ENCODE measurements at places on chromosomes 16 and 17.

DNA sequence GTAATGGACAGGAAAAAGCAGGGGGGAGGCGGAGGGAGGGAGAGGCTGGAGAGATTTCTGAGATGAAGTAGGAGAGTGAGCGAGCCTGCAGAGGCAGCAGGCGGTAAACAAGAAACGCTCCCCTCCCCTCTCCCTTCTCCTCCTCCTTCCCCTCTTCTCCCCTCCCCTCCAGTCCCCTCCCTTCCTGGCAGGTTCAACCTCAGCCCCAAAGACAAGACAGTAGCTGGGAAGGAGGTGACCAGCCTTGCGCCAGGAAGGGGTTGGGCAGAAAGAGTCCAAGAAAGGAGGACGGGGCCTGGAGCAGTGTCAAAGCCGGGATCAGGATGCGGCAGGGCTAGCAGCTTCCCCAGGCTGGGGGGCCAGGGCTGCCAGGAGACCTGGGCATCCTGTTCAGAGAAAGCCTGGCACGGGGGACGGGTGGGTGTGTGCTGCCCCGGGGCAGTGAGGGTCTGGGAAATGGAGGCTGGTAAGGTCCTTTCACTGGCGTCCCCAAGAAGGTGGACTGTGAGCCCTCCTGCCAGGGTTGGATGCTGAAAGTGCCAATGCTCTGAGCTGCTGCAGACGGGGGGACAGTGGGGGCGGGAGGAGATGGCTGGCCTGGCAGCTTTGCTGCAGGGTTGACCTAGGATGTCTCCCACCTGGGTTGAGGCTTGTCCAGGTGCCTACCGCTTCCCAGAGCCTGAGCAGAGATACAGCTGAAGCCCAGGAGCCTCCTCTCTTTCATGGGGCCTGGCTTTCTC is 261.6 kb upstream of the TNRC6C start:
- DNase-seq = no peak

GRCh38 chr16:53773150-53773846 is 69.3 kb downstream of the FTO start:
- DNase-seq = no peak

DNA sequence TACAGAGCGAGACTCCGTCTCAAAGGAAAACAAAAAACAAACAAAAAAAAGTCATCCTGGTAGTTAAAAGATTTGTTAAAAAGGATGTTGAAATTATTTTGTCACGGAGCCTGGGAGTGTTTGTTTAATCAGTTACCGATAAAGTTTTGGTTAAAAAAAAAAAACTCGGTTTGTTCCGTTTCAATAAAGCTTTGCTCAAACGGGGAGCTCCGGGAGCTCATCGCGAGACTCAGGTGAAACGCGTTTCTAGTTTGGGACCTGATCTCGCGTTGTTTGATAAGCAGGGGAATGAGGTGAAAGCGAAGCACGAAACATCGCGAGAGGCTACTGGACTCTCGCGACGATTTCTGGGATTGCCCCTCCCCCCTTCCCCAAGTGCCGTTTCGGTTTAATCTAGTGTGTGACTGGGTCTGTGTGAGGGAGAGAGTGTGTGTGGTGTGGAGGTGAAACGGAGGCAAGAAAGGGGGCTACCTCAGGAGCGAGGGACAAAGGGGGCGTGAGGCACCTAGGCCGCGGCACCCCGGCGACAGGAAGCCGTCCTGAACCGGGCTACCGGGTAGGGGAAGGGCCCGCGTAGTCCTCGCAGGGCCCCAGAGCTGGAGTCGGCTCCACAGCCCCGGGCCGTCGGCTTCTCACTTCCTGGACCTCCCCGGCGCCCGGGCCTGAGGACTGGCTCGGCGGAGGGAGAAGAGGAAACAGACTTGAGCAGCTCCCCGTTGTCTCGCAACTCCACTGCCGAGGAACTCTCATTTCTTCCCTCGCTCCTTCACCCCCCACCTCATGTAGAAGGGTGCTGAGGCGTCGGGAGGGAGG is at the start of gene CDK12:
Gene CDK12, plus strand, starts transcription at position 374 of the 813 bp plus-strand sequence. CDS start 586 bp downstream, outside the sequence.
- peak; percentile 91 for DNase-seq

DNA sequence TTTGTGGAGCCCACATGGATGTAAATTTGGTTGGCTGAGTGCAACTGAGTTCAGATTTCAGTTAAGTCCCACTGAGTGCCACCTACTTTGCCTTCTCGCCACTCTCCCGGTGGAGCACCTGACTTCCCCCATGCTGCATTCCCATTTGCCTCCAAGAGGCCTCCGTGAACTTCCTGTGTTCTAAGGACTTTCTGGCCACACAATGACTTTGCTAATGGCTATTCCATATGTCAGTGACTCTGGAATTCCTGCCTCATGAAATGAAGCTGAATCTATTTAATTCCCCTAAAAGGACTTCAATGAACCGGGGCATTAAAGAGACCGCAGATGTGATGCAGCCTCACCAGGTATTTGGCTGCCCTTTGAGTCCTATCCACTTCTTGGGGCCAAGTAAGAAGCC is 29.9 kb downstream of the ABCC12 start:
- DNase-seq = no peak

- DNase-seq = no peak
Observed at GRCh38 chr17:72578817-72579470, 458.1 kb downstream of the SOX9 start.

GRCh38 chr17:48068491-48068961 is 20.4 kb downstream of the NFE2L1 start:
- no peak for DNase-seq

Measured in posterior cingulate gyrus (tissue), 11 donors.